Type B pancreatic cell (in vitro differentiated cells): ENCODE measurements at places on chromosomes 16 and 17. TPM values are rescaled to one million over a fixed set of nuclear protein-coding genes. Genes with fewer than 3 reads are reported as not detected.
A peak's percentile ranks its signal among the peaks of the same experiment; 100 is the strongest.

- DNase-seq = peak; percentile 84
Observed at GRCh38 chr16:58511933-58512815, 3.1 kb upstream of the SETD6 start.

GRCh38 chr16:28289939-28290858 lies 2.1 kb upstream of the SBK1 start:
- DNase-seq = no peak

- no peak for DNase-seq
Observed at GRCh38 chr16:56163089-56163488, 28.2 kb upstream of the GNAO1 start.

DNA sequence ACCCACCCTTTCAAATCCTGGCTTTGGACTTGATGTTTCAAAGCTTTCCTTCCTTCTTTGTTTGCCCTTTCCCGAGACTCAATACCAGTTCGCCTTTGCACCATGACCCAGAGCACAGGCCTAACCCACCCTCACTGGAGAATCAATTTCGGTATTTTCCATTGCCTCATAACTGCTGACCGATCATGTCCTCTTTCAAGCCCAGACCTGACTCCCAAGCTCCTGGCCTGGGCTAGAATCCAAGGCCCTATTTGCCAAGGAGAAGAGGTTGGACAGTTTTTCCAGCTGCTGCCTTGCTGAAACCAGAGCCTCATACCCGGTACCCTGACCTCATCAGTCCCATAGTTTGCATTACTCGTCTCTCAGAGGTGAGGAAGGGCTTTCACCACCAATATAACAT lies 35.3 kb upstream of the HELZ start:
- DNase-seq = no peak

Gene SEZ6
- total RNA-seq = 6.9 and 11.5 TPM in 2 replicates

DNA sequence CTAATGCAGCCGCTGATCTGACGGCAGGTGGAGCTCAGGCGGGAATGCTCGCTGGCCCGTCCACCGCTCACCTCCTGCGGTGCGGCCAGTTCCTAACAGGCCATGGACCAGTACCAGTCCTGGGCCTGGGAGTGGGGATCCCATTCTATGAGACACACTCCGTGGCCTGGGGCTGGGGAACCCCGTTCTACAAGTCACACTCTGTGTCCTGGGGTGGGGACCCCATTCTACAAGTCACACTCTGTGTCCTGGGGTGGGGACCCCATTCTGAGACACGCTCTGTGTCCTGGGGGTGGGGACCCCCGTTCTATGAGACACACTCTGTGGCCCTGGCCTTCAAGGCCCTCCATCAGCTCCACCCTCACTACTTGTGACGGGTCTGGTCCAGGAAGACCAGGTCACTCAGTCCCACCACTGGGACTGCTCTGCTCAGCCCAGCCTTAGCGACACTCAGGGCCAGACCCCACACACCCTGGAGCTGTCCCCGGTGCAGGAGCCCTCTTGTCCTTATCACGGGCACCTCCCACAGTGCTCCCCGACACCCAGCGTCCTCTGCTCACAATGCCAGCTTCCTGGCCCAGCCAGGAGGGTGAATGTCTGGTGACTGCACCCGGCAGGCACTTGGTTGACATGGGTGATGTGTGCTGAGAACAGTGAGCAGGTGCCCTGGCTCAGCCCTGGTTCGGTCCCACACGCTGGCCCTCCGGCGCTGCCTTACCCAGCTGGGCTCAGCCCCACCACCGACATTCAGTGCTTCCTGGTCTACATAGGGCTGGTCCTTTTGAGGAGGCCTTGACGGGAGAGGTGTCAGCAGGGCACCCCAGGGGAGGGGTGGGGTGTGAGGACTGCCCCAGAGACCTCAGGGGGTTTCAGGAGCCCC lies 89.1 kb downstream of the TBC1D16 start:
- DNase-seq = peak; percentile 65

GRCh38 chr16:86306811-86307513 lies 203.4 kb upstream of the FOXF1 start:
- no peak for DNase-seq

GRCh38 chr17:41613277-41614082 lies 913 bp upstream of the KRT16 start:
- no peak for DNase-seq

DNA sequence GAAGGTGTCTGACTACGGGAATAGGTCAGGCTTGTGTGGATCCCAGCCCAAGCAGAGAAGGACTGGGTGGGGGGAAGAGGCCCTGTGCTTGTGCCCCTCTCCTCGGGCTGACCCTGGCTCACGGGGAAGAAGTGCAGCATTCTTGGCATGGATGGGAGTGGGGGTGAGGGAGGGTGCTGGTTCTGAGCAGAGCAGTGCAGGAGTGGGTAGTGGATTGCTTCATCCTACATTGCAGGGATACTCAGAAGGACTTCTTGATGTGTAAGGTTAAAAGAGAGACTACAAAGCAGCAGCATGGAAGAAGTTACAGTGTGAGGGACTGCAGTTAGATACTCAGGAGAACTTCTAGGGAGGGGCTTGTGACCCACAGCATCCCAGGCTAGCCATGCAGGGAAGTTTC lies 2.1 kb downstream of the ARHGAP23 start:
- DNase-seq = no peak

DNA sequence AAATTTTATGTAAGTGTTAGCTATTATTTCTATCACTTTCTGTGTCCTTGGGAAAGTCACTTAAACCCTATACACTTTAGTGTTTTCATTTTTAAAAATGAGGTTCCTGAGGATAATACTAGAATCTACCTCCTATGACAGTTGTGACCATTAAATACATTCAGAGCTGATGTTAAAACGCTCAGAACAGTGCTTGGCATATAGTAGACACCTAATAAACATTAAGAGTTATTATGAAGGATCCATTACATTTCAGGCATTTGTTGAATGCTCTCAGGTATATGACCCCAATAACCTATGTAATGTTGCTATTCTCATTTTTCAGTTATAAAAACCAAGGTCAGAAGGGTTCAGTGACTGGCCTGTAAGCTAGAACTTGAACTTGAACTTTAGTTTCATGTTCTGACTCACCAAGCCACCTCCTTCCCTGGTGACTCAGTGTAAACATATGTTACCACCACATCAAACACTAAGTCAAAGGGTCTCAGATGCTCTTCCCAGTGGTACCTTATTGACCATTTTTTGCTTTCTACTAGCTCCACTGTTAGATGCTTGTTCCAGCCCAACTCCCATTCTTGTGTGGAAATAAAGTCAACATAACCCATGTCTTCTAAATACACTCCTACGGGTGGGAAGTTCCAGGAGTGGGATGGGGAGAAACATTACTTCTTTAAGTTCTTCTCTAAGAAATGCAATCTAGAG lies 47.6 kb downstream of the HSD17B2 start:
- DNase-seq = no peak

GRCh38 chr16:52128361-52128760 lies 418.6 kb downstream of the TOX3 start:
- no peak for DNase-seq

DNA sequence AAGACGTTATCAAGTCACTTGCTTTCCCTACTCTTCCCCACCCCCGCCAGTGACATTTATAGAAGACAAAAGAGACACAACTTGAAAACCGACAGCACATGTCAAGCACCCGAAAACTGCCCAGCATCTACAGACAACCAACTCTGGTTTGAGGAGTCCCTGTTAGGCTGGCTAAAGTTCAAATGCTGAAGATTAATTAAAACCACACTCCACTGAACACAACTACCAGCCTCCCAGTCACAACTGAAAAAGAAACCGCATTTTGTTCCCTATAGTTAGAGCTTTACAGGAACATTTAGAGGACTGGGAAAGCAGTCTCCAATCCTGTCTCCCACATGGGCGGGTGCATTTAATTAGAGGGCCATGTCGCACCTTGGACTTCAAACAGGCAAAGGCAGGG lies 73.0 kb upstream of the COX10 start:
- no peak for DNase-seq

- no peak for DNase-seq
Observed at GRCh38 chr17:64111831-64112230, 18.1 kb downstream of the ERN1 start.

DNA sequence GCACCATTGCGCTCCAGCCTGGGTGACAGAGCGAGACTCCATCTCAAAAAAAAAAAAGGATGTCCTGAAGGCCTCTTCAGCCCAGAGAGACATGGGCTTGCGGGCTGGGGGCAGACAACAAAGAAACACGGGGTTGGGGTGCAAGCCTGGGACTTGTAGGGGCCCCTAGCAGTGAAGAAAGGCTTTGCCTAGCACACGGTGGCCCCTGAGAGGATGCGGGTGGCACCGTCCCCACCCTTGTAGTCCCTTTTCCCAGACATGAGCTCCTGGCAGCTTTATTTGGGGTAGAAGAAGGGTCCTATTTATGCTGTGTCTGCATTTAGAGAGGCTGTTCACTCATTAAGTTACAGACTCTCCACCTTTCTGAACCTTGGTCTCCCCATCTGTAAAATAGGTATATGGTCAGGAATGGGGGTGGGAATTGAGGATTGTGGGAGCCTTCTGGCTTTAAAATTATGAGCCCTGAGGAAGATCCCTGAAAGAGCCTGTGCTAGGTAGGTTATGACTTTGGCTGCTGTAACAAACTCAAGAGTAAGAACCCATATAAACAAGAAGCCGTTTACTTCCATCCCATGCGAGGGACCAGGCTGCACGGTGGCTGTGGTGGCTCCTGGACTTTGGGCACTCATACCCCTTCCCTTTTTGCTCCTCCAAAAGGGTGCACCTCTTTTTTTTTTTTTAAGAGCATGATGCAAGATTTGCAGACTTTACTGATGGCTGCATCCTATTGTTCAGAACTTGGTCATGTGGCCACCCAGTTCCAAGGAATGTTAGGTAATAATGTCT lies 20.6 kb upstream of the ADGRG1 start:
- peak; percentile 25 for DNase-seq

DNA sequence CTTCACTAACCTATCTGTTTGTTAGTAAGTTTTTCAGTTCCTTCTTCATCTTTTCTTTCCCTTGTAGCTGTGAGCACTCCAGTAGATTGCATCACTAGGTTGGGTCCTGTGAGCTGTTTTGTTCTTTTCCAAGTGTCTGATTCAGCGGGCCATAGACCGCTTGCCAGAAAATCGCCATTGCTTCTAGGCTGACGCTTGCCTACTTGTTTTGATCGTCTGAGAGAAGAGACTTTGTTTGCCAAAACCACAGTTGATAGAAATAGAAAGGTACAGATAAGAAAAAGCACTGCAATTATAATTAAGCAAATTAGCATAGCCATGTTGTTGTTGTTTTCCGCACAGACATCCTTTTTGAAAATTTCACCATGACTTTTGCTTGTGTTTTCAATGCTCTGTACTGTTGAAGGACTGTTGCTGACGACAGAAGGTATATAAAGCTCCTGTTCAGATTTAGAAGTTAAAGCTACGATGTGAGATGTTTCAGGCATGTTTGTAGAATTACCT lies 3.1 kb downstream of the EVI2A start:
- DNase-seq = no peak

- DNase-seq = no peak
Observed at GRCh38 chr16:55203570-55203969, 120.4 kb upstream of the IRX6 start.

Gene ACLY
- 160 and 161 TPM in 2 replicates for total RNA-seq

- DNase-seq = no peak
Observed at GRCh38 chr17:39622380-39623006, 4.3 kb upstream of the PPP1R1B start.

Gene PRAC2
- total RNA-seq = not detected in 2 replicates

Gene CHD9NB
- 2.6 and 4.4 TPM in 2 replicates for total RNA-seq

DNA sequence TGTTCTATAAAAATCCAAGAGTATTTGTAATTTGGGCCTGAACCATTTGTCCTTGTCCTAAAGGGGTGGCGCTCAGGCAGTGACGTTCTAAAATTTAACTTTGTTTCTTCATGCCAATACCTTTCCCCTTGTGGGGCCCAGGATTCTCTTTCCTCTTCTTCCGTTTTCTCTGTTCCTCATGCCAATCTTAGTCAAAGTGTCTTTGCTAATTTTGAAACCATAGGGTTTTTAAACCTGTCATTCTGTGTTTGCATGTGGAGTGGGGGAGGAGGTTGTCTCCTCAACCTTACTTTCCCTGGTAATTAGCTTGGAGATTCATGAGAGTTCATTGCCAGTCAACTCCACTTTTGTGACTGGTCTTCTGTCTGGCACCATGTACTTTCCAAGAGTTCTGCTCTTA lies 337.1 kb downstream of the MAF start:
- no peak for DNase-seq

GRCh38 chr16:58331024-58331707 lies 36.3 kb upstream of the PRSS54 start:
- no peak for DNase-seq

DNA sequence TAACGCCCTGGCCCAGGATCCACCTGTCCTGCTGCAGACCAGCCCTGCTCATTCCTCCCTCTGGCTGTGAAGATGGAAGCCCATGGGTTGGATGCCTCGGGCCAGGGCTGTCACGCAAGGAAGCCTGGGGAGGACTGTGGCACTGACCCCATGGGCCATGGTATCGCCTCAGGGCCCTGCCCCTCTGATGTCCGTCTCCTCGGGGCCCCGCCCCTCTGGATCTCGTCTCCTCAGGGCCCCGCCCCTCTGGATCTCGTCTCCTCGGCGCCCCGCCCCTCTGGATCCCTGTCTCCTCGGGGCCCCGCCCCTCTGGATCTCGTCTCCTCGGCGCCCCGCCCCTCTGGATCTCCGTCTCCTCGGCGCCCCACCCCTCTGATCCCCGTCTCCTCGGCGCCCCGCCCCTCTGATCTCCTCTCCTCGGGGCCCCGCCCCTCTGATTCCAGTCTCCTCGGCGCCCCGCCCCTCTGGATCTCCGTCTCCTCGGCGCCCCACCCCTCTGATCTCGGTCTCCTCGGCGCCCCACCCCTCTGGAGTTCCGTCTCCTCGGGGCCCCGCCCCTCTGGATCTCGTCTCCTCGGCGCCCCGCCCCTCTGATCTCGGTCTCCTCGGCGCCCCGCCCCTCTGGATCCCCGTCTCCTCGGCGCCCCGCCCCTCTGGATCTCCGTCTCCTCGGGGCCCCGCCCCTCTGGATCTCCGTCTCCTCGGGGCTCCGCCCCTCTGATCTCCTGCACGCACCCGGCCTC lies 24.0 kb downstream of the METRNL start:
- DNase-seq = no peak

- DNase-seq = no peak
Observed at GRCh38 chr17:4969551-4970173, 2.0 kb upstream of the SPAG7 start.

DNA sequence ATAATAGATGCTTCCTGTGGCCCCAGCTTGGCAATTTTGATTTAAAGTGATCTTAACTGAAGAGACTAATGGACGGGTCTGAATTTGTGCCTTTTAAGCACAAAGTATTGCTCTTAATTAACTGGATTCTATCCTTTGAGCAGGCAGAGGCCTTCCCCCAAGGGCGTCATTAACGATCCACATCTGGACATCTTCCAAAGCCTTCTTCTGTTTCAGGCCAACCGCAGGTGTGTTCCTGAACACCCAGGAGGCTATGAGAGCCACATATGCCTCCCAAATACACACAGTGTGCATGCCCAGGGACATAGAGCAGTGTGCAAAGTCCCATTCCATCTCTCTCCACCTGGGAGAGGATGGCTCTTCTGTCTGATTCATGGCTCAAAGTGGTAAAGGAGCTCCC lies 42.3 kb downstream of the MAPT start:
- DNase-seq = no peak

Gene KRT14
- 0.19 and 0.64 TPM in 2 replicates for total RNA-seq

GRCh38 chr17:16516594-16517051 lies 24.6 kb upstream of the LRRC75A start:
- no peak for DNase-seq

Gene DNAAF1
- 0.67 and 3.2 TPM in 2 replicates for total RNA-seq

- no peak for DNase-seq
Observed at GRCh38 chr16:53091466-53092211, 36.8 kb downstream of the CHD9 start.
